LoVo (cell line): ENCODE measurements at places on chromosomes 5 and 9.

DNA sequence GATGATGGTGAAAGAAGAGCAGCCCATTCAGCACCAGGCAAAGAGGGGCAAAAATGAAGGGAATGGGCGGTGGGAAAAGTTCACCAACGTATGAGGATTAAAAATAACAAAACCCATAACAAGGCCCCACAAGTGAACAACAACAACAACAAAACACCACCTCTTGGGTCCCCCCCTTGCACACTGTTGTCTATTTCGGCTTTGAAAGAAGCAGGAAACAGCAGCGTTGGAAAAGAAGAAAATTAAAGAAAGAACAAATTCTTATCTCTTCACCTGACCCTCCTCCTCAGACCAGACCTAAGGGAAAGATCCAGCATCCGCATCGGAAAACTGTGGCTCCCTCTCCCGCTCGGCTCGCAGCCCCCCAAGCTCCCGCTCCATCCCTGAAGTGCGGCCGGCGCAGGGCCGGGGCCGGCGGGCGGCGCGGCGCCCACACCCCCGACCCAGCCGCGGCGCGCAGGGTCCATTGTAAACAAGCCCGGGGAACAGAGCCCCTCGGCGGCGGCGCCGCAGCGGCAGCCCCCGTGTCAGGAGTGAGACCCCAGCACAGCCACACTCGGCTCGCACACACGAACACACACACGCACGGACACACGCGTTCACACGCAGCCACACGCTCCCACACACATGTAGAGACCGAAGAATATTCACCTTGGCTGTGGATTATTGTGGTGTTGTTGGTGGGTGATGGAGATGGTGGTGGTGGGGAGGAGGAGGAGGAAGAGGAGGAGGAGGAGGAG lies 535 bp downstream of the RFX3 start:
- DNase-seq, result no peak

GRCh38 chr5:101663543-101663942 lies 632.5 kb downstream of the SLCO4C1 start:
- no peak for DNase-seq

GRCh38 chr5:33049842-33050241 lies 338.7 kb downstream of the NPR3 start:
- peak; percentile 20 for DNase-seq

DNA sequence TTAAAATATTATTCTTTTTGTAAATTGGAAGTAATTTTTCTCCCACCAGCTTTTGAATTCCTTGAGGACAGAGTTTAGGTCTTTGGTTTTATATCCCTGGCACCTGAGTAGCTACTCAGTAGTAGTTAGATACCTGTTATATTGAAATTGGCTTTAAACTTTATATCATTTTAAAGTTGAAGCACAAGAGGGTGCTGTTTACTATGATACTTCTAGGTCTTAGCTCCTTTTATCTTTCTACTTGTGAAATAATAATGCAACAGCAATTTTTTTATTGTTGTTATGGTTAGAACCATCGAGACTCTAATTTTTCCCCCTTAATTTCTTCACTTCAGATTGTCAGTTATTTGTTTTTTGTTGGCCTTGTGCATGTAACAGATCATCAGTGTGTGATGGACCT lies 46.3 kb downstream of the AP3S1 start:
- DNase-seq, result no peak

GRCh38 chr9:116151966-116152381 lies 1.6 kb upstream of the PAPPA start:
- DNase-seq, result peak; percentile 6

GRCh38 chr5:154767576-154767975 lies 12.4 kb downstream of the LARP1 start:
- DNase-seq, result no peak

- DNase-seq, result peak; percentile 65
Measured at GRCh38 chr9:83620841-83621636, 1.9 kb upstream of the IDNK start.

DNA sequence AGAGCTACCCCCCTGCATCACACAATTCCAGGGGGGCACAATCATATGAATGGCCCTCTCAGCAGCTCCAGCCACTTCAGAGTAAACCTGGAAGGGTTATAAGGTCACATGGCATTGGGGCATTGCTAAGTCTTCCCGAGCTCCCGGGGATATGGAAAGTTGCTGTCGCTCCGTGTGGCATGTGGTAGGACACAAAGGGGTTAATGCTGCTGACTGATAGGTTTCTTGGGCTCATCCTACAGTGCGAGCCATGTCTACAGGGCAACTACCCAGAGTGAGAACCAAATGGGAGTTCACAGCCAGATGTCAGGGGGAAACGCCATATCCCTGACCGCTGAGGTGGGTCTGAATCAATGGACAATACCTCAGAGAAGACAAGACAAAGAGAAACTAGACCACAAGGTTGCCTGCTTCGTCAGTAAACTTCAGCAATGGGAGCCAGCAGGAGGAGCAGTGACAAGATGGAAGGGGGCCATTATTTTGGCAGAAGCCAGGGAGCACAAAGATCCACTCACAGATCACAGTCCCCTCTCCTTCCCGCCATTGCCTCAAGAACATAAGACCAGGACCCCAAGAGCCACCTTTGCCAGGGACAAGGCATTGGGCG lies 52.4 kb upstream of the SHISAL2B start:
- no peak for DNase-seq

DNA sequence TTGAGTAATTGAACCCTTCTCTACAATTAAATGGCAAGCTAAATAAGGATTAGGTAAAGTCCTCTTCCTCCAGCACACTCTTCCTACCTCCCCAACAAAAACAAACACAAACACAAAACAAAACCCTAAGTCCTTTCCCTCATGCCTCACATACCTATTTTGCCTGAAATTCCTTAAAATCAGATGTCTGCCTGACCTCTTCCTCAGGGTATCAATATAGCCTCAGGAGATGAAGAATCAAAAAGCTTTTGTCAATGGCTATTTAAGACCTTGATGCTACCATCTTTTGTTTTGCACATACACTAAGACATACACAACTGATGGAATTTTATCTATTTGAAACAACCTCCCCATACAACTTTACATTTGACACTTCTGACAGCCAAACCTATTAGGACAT lies 75.1 kb downstream of the TUSC1 start:
- DNase-seq, result no peak

DNA sequence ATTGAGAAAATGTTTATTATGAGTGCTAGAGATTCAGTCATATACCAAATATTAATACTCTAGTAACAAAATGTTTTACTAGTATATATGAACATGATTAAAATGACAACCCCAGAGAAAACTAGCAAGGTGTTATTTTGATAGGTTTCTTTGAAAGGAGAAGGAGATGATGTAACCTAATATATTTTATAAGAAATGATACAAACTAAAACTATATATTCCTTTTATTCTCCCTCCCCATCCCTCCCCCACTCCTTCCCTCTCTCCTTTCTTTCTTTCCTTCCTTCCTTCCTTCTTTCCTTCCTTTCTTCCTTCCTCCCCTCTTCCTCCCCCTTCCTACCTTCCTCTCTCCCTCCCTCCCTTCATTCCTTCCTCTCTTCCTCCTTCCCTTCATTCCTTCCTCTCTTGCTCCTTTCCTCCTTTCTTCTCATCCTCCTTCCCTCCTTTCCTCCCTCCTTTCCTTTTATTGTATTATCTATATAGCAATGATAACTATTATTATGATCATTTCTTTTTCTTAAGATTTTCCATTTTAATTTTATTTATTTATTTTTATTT lies 215.3 kb upstream of the MEF2C start:
- no peak for DNase-seq

DNA sequence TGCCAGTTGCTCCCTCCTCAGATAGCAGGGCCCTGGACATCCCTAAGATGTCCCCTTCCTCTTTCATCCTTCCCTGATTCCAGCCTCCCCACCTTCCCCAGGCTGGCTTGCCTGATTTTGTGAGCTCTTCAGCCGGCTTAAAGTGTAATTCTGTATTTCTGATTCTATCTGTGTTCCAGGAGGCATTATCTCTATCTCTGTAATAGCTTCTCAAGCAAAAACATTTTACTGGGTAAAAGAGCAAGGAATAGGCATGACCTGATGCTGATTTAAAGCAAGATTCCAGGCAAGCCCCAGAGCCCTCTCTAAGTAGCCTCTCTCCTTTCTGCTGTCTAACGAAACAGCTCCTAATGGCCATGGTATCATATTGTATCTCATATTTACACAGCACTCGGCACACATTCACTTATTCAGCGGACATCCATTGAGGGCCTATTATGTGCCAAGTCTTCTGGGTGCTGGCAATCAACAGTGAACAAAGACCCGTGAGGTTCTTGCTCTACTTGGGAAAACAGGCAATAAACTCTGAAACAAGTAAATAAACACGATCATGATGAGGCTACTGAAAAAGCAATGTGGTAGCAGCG lies 100.9 kb upstream of the MSX2 start:
- no peak for DNase-seq
